ENCODE measurements at places on chromosomes 11 and 22. TPM values are rescaled to one million over a fixed set of nuclear protein-coding genes. Genes with fewer than 3 reads are reported as not detected.
A peak's percentile ranks its signal among the peaks of the same experiment; 100 is the strongest.

GRCh38 chr22:24516301-24516737 is 21.2 kb downstream of the UPB1 start:
- no peaks in the 10 kb centered on the region for H3K4me1 ChIP-seq
- no peaks in the 10 kb centered on the region for H3K27me3 ChIP-seq
- no peaks in the 10 kb centered on the region for H3K36me3 ChIP-seq
- H3K27ac ChIP-seq: no peak overlapping the region
- DNase-seq: no peak
- H3K4me3 ChIP-seq: no peak overlapping the region

DNA sequence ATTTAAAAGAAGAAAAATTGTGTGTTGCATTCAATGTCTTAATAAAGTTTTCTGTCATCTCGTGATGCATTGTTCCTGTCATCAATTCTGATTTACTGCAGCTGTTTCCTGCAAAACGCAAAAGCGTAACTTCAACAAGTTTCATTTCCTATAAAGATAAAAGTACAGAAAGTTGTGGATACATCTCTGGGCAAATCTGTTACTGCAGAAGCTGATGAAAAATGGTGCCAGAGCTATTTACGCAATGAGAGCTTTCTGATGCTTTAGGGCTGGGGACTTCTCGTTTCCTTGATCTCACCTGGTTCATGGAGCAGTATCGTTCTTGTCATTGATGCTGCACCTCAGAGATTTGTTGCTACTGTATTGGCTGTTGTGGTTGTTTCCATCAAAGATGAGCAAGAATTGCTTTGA is 15.5 kb upstream of the MS4A12 start:
- no peak for DNase-seq
- no peaks in the 10 kb centered on the region for H3K27me3 ChIP-seq
- H3K36me3 ChIP-seq: no peaks in the 10 kb centered on the region
- H3K27ac ChIP-seq: no peak overlapping the region
- H3K4me3 ChIP-seq: no peak overlapping the region

- DNase-seq: no peak
- no peak overlapping the region for H3K4me3 ChIP-seq
- no peaks in the 10 kb centered on the region for H3K36me3 ChIP-seq
- H3K4me1 ChIP-seq: no peaks in the 10 kb centered on the region
- no peaks in the 10 kb centered on the region for H3K27me3 ChIP-seq
Observed at GRCh38 chr11:92384802-92385201, 160.2 kb downstream of the FAT3 start.

DNA sequence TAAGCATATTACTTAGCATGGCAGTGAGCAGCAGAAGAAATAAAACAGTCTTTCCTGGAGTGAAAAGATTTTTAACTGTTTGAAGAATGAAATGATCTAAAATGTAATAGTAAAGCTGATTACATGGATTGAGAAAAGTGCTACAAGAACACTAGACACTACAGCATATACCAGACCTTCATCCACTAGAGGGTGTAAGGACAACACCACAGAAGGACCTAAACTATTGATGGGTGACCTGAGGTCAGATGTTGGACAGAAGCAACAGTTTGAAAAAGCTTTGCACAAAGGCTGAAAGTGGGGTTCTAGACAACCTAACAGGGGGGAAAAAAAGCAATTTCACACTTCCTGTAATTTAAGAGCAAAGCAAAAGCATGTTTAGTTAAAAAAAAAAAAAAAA is 97.7 kb downstream of the RBFOX2 start:
- H3K4me1 ChIP-seq: peaks cover 3% of the 10 kb centered on the region
- no peaks in the 10 kb centered on the region for H3K27me3 ChIP-seq
- H3K27ac ChIP-seq: no peak overlapping the region
- no peaks in the 10 kb centered on the region for H3K36me3 ChIP-seq
- no peak overlapping the region for H3K4me3 ChIP-seq
- DNase-seq: no peak

- H3K27ac ChIP-seq: no peak overlapping the region
- no peaks in the 10 kb centered on the region for H3K36me3 ChIP-seq
- no peaks in the 10 kb centered on the region for H3K27me3 ChIP-seq
Observed at GRCh38 chr11:23932485-23932898, 564.4 kb upstream of the LUZP2 start.

- no peaks in the 10 kb centered on the region for H3K27me3 ChIP-seq
- no peak overlapping the region for H3K4me3 ChIP-seq
- H3K27ac ChIP-seq: peak overlapping the region; percentile 93
- H3K4me1 ChIP-seq: peaks cover 36% of the 10 kb centered on the region
- no peaks in the 10 kb centered on the region for H3K36me3 ChIP-seq
Observed at GRCh38 chr22:42926768-42927167, 69.7 kb upstream of the ARFGAP3 start.

GRCh38 chr22:31378123-31378522 is 21.3 kb upstream of the DRG1 start:
- H3K27me3 ChIP-seq: no peaks in the 10 kb centered on the region
- H3K4me1 ChIP-seq: no peaks in the 10 kb centered on the region
- no peak overlapping the region for H3K4me3 ChIP-seq
- DNase-seq: no peak

- H3K27ac ChIP-seq: no peak overlapping the region
- DNase-seq: no peak
- no peaks in the 10 kb centered on the region for H3K36me3 ChIP-seq
- H3K4me3 ChIP-seq: no peak overlapping the region
Observed at GRCh38 chr22:40002935-40003715, 8.4 kb downstream of the FAM83F start.

- peaks cover 19% of the 10 kb centered on the region for H3K4me1 ChIP-seq
- no peaks in the 10 kb centered on the region for H3K36me3 ChIP-seq
- H3K27ac ChIP-seq: peak overlapping the region; percentile 68
- H3K27me3 ChIP-seq: no peaks in the 10 kb centered on the region
Observed at GRCh38 chr11:3124821-3125220, 40.3 kb downstream of the OSBPL5 start.

DNA sequence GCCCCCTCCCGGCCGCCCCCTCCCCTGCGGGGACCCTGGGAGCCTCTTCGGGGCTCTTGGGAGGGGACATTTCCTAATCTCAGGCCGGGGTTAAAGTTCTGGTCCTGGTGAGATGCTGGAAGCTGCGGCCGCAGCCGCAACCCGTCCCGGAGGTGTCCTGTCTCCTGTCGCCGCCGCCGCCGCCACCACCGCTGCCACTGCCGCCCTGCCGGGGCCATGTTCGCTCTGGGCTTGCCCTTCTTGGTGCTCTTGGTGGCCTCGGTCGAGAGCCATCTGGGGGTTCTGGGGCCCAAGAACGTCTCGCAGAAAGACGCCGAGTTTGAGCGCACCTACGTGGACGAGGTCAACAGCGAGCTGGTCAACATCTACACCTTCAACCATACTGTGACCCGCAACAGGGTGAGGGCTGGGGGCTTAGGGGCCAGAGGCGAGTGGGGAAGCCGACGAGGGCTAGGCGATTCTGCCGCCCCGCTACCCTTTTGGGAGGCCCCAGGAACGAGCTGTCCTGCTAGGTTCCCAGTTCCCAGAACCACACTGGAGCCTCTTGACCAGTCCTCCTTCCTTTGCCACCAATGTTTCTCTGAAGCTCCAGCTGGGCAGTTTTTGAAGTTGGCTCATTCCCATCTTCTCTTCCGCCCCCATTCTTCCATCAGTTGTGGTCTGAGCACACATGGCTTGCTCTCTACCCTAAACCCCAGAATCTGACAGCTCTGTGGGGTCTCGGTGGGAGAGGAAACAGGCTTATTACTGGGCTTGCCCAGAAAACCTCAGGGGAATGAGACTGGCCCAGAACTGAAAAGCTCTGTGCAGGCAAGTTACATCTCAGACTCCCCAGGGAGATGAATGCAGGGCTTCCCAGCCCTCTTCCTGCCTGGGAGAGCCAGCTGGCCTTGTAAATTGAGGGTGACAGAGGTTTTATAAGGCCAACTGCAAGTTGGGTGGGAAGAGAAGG is 781 bp downstream of the SIDT2 start:
- H3K27me3 ChIP-seq: no peaks in the 10 kb centered on the region
- peak overlapping the region; percentile 99 for H3K4me3 ChIP-seq
- peaks cover 15% of the 10 kb centered on the region for H3K4me1 ChIP-seq
- H3K27ac ChIP-seq: peak overlapping the region; percentile 98
- DNase-seq: no peak
- H3K36me3 ChIP-seq: no peaks in the 10 kb centered on the region

Gene ZBTB16
- total RNA-seq: 171 TPM

Gene APOBEC3B
- 0.91 TPM for total RNA-seq

Gene ACTN3
- total RNA-seq: not detected

Measured in prostate gland (tissue), 2 donors.